Effector memory CD8-positive, alpha-beta T cell (primary cell): ENCODE measurements at places on chromosomes 4 and X.

- H3K4me1 ChIP-seq, result no peaks in the 10 kb centered on the region
- no peaks in the 10 kb centered on the region for H3K36me3 ChIP-seq
- no peak for DNase-seq
- no peak overlapping the region for H3K27ac ChIP-seq
These were observed 214.2 kb upstream of the GPRIN3 start for GRCh38 chr4:89521826-89522225.

- no peak overlapping the region for H3K27ac ChIP-seq
- H3K27me3 ChIP-seq, result no peaks in the 10 kb centered on the region
- H3K4me3 ChIP-seq, result no peak overlapping the region
- H3K36me3 ChIP-seq, result no peaks in the 10 kb centered on the region
- DNase-seq, result no peak
These were observed 45.6 kb downstream of the SH3RF1 start for GRCh38 chr4:169225058-169225751.

- H3K27ac ChIP-seq, result peak overlapping the region; percentile 97
- DNase-seq, result no peak
- H3K36me3 ChIP-seq, result peaks cover 28% of the 10 kb centered on the region
- H3K27me3 ChIP-seq, result peaks cover 8% of the 10 kb centered on the region
- H3K4me1 ChIP-seq, result peaks cover 4% of the 10 kb centered on the region
These were observed 762 bp downstream of the PIGA start for GRCh38 chrX:15334561-15334960.

DNA sequence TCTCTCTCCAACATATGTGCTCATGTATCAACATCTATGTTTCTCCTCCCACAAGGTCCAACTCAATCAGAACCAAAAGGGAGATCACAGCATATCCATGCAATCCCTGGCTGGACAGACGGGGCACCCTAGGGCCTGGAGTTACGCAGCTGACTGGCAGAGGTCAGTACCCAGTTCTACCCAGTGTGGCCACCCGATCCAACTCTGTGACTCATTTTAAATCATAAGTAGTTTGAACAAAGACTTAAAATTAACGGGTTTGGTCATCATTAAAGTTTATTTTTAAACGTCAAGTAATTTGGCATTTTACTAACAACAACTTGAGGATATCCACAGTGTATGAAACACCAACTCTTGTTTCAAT lies 59.5 kb downstream of the APBB2 start:
- H3K4me1 ChIP-seq, result no peaks in the 10 kb centered on the region
- no peaks in the 10 kb centered on the region for H3K36me3 ChIP-seq
- H3K27me3 ChIP-seq, result no peaks in the 10 kb centered on the region
- no peak overlapping the region for H3K27ac ChIP-seq

GRCh38 chr4:123640824-123641223 lies 244.2 kb downstream of the SPRY1 start:
- no peaks in the 10 kb centered on the region for H3K36me3 ChIP-seq
- H3K27ac ChIP-seq, result no peak overlapping the region
- no peaks in the 10 kb centered on the region for H3K27me3 ChIP-seq
- DNase-seq, result no peak

DNA sequence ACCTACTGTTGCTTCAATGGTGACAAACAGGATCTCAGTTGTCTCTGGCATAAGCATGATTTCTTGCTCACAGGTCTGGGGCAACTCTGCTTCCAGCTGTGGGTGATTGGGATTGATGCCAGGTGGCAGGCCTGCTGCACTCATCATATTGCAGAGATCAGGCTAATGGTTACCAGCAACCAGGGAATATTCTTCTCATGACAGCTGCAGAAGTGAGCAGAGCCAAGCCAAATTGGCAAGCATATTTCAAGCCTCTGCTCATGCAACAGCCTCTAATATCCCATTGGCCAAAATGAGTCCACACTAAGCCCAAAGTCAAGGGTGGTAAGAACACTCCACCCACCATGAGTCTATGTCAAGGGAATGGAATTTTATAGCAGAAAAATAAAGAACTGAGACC lies 26.7 kb upstream of the TBC1D19 start:
- H3K36me3 ChIP-seq, result no peaks in the 10 kb centered on the region
- DNase-seq, result no peak
- no peak overlapping the region for H3K4me3 ChIP-seq

GRCh38 chr4:186623546-186623945 lies 68.2 kb upstream of the MTNR1A start:
- no peaks in the 10 kb centered on the region for H3K27me3 ChIP-seq
- H3K4me3 ChIP-seq, result no peak overlapping the region
- no peak for DNase-seq
- no peak overlapping the region for H3K27ac ChIP-seq

DNA sequence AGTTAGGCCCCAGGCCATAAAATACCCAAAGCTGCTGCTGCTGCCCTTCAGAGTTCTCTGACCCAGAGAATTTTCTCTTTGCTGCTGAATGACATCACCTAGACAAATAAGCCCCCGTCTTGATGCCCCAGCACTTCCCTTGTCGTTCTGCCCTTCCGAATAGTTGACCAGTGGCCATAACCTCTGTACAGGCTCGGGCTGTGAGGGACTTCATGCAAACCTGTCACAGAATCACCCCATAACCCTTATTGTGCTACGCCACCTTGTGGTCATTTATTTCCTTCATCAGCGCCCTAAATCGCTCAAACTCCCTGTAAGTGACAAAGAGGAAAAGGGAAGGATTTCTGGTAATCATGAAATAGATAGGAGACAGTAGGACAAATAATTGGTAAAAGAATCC lies 18.8 kb downstream of the SPACA5 start:
- H3K27ac ChIP-seq, result no peak overlapping the region
- no peaks in the 10 kb centered on the region for H3K27me3 ChIP-seq
- peaks cover 9% of the 10 kb centered on the region for H3K4me1 ChIP-seq
- peak; percentile 37 for DNase-seq

- no peaks in the 10 kb centered on the region for H3K36me3 ChIP-seq
- DNase-seq, result no peak
- no peak overlapping the region for H3K4me3 ChIP-seq
- H3K27me3 ChIP-seq, result no peaks in the 10 kb centered on the region
These were observed 175.2 kb downstream of the IL13RA2 start for GRCh38 chrX:114842181-114842580.

DNA sequence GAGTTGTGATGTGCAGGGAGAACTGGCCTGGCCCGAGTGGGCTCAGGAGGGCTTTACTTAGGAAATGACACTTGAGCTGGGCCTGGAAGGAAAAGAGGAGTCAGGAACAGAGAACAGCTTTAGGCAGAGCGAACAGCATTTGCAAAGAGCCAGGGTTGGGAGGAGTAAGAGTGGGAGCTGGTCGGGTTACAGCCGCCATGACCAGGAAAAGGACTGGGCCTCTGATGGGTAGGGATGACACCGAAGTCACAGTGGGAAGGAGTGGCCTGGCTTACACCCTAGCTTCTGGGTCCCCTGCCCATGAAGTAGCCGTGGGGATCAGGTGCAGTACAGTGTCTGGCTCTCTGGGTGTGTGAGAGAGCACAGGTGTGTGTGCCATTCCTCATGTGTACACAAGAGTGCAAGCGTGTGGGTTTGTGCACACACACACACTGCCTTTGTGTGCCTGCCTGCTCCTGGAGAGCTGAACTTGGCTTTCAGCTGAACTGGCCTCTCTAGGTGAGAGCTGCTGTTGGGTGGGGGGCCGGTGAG lies 31.6 kb downstream of the TRMT44 start:
- DNase-seq, result no peak
- H3K36me3 ChIP-seq, result peaks cover 18% of the 10 kb centered on the region
- peak overlapping the region; percentile 1 for H3K27ac ChIP-seq

DNA sequence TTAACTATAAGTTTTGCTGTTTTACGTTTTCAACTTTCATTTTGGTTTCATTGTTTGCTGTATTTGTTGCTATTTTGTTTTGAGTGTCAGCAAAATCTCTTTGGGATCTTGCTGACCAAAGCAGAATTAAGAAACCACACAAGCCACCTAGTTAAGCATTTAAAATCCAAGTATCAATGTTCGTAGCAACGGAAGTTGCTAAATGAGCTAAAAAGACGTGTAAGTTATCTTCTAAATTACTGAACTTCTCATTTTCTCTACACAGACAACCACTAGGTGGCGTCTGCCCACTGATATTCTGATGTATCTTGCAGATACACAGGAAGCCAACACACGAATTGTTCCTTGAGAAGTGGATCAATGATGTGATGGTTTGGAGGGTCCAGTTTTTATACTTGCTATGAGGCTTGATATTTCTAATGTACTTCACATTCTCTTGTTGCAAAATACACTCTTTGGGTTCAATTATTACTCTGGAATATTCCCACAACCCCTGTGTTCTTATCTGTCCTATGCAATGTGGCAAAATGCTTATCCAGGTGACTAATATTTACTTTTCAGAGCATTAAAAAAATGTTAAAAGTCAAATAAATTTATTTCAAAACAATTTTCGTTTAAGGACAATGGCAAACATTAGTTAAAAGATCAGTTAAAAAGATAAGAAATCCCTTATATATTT lies 250.5 kb downstream of the TECRL start:
- no peak for DNase-seq
- H3K27me3 ChIP-seq, result no peaks in the 10 kb centered on the region
- H3K4me1 ChIP-seq, result no peaks in the 10 kb centered on the region
- H3K4me3 ChIP-seq, result no peak overlapping the region
- H3K27ac ChIP-seq, result no peak overlapping the region
- no peaks in the 10 kb centered on the region for H3K36me3 ChIP-seq

DNA sequence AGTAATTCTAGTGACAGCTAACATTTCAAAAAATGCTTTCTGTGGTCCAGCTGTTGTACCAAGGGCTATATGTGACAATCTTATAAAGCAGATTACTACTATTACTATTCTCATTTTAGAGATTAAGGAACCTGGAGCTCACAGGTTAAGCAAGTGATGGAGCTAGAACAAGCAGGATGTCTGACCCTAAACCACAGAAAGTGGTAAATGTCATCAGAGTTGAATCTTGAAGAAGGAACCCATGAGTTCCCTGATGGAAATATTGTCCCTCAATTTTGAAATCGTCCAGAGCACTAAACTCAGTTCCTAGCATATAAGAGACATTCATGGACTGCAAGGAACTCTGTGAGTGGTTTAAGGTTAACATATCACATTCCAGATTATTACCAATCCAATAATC lies 214.0 kb downstream of the APBB2 start:
- H3K27me3 ChIP-seq, result peaks cover 7% of the 10 kb centered on the region
- H3K27ac ChIP-seq, result no peak overlapping the region
- no peaks in the 10 kb centered on the region for H3K4me1 ChIP-seq
- DNase-seq, result no peak
- H3K4me3 ChIP-seq, result no peak overlapping the region
- H3K36me3 ChIP-seq, result peaks cover 3% of the 10 kb centered on the region

DNA sequence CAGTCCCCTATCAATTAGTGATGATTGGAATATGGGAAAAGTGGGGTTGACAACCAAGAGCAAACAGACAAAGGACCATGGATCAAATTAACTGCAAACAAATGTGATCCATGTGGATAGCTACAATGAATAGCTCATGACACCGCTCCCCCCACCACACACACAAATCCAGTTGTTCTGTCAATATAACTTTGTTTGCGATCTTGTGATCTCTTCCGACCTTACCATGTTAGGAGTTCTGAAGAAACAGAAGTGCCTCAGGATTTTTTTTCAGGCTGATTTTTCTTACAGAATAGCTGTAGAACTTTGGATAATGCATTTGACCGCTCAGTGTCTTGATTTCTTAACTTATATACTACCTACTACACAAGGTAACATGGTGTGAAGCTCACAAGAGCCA lies 116.6 kb downstream of the SH2D1A start:
- no peaks in the 10 kb centered on the region for H3K27me3 ChIP-seq
- DNase-seq, result no peak
- no peak overlapping the region for H3K4me3 ChIP-seq
- no peak overlapping the region for H3K27ac ChIP-seq
- no peaks in the 10 kb centered on the region for H3K4me1 ChIP-seq

DNA sequence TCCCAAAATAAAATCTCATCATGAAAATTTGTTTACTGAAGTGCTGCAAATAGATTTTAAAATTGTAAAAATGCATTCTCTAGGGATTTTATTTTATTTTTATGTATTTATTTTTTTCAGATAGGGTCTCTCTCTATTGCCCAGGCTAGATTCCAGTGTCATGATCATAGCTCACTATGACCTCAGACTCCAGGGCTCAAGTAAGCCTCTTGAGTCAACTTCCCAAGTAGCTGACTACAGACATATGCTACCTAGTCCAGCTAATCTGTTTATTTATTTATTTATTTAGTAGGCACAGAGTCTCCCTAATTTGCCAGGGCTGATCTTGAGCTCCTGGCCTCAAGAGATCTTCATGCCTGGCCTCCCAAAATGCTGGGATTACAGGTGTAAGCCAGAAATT lies 317.7 kb upstream of the ANXA10 start:
- H3K27me3 ChIP-seq, result no peaks in the 10 kb centered on the region
- H3K27ac ChIP-seq, result no peak overlapping the region
- DNase-seq, result no peak

DNA sequence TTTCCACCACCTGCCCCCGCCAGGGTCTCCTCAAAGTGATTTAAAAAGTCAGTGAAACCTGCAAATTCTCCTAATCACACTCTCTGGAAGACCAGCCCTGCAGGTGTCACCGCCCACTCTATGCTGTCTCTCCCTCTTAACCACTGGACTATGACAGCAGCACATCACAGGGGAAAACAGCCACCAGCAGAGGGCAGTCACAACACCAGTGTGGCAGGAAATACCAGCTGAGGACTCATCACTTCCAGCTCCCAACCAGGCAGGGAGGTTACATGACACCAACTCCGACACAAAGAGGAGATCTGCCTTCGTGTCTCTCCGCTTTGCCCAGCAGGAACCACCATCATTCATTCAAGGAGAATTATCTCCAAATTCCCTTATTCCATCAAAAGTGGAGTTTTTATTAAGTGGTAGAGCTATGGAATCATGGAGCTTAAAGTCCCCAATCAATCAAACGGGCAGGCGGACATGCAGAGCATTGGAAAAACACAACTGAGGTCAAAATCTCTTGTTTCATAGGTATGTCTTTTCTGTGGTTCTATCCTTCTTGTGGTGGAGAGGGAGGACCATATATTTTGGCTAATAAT lies 91.3 kb downstream of the NSUN7 start:
- H3K36me3 ChIP-seq, result no peaks in the 10 kb centered on the region
- H3K27me3 ChIP-seq, result peaks cover 16% of the 10 kb centered on the region
- H3K4me3 ChIP-seq, result no peak overlapping the region
- DNase-seq, result peak; percentile 21

DNA sequence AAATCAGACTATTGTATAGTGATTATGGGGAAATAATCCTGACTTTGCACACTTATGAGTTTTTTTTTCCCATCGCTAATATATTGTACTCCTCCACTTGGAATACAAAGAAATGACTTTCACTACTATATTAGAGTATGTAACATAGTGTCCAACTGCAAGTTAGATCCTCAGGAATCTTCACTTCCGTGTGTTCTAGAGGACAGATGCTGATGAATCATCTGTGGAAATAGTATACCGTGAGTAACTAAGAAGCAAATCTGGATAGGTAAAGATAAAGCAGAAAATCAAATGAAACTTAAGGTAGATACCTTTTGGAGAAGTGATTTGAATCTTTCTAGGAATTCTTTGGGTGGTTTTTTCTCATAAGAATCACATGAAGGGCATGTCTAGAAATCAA lies 8.3 kb downstream of the IL21 start:
- no peaks in the 10 kb centered on the region for H3K4me1 ChIP-seq
- no peaks in the 10 kb centered on the region for H3K27me3 ChIP-seq
- no peak for DNase-seq
- peaks cover 3% of the 10 kb centered on the region for H3K36me3 ChIP-seq
